ENCODE measurements at places on chromosomes 12 and 14.

DNA sequence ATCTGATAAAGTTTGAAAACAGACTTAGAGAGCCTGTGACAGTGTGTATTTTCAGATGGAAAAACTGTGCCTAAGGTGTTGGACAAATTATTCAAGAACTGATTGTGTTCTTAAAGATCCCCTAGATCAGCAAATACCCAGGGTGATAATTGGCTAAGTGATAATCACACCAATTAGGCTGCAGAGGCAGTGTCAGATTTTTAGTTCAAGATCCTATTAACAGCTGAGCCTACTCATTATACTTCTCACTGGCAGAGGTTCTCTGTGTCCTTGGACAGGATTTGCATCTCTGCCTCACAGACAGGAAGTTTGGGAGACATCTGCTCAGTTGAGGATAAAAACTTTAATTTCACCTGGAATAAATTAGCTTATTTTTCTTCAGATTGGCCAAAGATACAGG, 4.3 kb upstream of the FGD4 start:
- no peak for DNase-seq

- no peak for DNase-seq
Measured at GRCh38 chr12:98419081-98419794, 96.2 kb upstream of the TMPO start.

- no peak for DNase-seq
Measured at GRCh38 chr12:26680727-26681455, 152.1 kb downstream of the ITPR2 start.

DNA sequence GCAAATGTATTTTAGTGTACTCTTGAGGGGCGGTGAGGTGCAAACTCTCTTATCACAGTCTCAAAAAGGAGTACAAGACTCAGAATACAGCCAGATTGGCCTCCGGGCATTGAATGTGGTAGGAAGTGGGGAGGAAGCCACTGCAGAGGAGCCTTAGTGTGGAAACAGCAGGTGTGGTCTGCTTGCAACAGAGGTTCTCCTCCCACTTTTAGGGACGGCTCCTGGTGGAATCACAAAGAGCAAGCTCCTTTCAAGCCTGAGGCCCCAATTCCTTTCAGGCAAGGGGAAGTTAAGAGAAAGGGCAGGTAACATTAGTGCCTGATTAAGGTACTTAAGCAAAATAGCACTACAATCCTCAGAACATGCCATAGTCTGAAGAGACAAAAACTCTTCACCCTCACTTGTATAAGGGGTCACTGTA, 23.7 kb upstream of the SLC2A3 start:
- DNase-seq, result peak; percentile 77

DNA sequence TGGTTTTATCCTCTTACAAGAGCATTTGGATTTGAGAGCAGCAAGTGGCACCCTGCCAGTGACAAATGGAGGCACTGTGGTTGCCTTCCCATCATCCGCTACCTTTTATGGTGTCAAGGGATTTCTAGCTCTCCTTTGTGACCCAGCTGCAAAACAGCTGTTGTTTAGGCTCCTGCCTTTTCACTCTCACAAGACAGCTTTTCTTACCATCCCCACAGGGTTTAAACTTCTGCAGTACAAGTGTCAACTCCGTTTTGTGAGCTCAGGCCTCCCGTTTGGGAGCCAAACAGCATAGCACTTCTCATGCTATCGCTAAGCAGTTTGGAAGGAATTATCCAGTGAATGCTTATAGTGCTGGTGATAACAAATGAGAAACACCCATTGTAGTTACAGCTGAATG, 331.4 kb downstream of the TMTC2 start:
- no peak for DNase-seq

DNA sequence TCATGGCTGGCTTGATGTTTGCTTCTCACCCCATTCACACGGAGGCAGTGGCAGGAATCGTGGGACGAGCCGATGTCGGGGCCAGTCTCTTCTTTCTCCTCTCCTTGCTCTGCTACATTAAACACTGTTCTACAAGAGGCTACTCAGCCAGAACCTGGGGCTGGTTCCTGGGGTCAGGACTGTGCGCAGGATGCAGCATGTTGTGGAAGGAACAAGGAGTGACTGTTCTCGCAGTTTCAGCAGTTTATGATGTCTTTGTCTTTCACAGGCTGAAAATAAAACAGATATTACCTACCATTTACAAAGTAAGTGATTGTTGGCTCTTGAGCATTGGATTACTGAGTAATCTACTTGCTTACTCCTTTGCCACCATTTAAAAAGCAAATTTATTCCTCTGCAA, 170.6 kb downstream of the TMTC2 start:
- no peak for DNase-seq

DNA sequence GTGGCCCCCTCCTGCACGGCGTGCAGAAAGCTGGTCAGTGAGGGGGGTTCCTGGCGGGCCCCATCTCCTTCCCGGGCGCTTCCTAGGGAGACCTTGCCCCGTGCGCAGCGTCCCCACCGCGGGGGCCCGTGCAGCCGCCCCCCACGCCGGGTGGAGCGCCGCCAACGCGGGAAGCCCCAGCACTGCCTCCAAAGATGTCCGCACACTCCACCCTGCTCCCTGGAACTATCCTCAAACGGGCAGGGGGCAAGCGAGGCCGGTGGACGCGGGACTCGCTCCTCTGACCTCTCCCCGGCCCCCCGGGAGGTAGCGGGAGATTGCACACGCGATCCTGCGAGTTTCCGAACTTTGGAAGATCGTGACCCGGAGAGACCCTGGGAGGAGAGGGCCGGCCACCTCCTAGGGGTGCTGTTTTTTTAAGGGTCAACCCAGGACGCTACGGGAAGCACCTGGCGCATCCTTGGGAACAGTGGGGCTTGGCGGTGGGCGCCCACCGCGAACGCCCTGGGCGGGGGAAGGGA, 1.5 kb upstream of the FZD10 start:
- no peak for DNase-seq

- no peak for DNase-seq
Measured at GRCh38 chr12:109475993-109476806, 900 bp downstream of the KCTD10 start.

DNA sequence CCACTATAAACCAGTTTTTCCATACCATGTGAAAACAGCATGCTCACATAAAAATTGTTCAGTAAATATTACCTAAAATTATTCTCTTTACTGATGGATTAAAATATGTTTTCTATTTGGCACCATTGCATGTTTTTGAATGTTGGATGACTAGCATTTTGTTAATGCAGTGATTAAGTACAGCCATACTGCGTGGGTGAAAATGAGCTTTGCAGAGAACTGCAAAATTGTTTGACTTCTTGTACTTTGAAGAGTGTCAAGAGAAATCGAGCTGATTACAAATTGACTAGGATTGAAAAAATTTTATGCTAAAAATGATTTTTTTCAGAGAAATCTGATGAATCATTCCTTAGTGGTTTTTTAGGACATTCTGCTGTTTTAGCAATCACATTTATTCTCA, 452.9 kb downstream of the RPL10L start:
- DNase-seq, result no peak

DNA sequence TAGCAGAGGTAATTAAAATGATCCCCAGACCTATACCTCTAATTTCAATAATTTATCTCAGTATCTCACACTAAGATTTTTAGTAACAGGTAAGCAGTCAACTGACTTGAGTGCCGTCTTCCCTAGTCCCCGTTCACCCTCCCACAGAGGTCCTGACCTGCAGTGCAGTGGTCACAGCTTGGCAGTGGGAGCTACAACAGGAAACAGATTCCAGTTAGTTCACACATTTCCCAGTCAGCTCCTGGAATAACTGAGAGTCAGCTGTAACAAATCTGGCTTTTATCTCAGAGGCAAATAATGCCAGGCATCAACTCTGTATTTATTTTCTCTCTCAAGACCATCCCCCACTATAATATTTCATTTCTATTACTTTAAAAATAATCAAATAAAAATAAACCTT, 308.2 kb downstream of the ATP23 start:
- DNase-seq, result no peak

DNA sequence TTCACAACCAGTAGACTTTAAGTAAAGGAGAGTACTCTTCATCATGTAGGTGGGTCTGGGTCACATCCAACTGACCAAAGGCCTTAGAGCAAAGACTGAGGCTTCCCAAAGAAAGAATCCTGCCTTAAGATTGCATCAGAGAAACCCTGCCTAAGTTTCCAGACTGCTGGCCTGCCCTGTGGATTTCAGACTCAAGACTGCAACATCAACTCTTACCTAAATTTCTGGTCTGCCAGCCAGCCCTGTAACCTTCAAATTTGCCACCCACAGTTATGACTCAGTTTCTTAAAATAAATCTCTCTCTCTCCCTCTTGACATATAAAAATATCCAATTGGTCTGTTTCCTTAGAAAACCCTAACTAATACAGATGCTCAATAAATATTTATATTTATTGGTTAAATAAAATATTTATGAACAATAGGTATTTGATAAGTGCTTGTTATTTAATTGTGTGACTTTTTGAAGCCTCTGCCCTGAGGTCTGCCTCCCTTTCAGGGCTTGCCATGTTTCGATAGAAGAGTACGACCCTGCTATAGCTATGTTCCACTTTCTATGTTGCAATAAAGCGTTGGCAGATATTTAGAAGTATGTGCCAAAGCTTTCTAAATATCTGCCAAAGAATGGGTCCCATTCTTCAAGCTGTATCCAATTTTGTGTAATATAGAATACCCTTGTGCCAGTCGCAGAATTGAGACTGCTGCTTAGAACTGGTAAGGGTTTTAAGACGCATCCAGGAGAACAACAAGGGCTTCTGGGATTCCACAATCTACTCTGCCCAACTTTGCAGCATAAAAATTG, 65.7 kb downstream of the TMEM30B start:
- DNase-seq, result no peak

- DNase-seq, result no peak
Measured at GRCh38 chr12:56721216-56721615, 3.9 kb downstream of the NACA start.

DNA sequence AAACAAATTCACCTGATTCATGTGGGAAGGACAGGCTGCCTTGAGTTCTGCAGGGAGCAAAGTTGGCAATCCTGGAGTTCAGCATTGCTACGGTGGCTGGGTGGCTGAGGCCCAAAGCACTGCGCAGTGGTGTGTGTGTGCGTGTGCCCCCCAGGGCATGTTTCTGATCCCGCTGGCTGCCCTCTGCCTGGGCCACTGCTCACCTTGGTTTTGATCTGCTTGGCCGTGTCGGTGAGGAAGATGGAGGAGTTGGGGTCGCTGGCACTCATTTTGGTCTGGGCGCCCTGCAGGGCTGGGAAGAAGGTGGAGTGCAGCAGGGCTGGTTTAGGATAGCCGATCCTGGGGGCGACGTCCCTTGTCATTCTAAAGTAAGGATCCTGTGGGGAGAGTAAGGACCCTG, 19.1 kb downstream of the SLC25A47 start:
- no peak for DNase-seq

DNA sequence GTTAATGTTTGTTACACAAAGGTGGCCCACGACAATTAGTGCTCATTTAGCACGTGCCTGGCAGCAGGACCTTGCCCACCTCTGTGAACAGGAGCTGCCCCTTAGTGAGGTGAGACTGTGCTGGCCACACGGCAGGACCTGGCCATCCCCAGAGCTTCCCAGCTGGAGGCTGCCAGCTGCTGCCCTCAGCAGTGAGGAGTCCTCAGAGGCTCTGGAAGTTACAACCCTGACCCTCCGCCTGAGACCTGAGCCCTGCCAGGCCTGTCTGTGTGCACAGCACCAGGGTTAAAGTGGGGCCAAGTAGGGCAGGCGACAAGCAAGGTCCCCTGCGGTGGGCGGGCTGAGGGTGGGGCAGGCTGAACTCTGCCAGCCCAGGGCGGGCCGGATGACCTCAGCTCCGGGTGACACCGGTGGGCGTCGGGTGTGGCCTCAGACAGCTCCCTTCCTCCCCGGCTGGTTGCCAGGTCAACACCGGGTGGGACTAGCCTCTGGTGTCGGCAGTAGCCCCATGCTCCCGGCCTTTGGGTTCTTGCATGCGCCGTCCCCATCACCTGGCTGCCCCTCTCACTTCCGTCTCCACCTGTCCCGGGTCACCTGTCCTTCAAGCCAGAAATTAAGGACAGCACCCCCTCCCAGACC, 9.2 kb upstream of the LBHD2 start:
- no peak for DNase-seq

DNA sequence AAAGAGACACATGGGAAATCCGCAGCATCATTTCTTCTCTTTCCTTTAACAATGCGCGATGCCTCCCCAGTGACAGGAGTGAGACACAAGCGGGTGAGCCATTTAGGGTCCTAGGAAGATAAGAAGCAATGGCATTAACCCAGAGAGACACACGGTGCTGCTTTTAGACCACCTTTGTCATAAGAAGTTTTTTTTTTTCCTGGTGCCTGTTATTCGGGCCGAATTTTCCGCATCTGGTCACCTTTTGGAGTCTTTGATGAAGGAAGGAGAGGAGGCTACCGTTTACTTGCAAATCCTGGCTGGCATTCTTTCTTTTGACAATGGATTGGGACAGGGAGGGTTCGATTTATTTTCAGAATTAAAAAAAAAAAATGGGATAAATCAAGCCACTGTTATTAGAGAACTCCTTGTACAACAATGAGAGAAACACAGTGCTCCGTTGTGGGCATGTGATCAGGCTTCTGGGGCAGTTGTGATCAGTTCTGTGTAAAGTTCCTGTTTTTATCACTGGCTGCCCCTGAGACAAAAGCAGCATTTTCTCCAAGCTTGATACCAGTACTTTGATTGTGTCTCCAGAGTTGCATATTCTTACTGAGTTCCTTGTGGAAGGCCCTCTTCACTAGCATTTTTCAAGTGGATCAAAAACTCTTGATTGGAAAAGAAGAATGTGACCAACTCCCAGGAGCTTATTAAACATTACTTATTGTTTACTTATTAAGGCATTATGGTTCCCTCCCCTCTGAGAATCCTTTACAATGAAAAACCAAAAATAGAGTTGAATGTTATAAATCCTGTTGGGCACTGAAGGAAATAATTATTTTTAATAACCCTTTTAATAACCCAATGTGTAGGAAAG, 1.1 kb downstream of the DIP2B start:
- DNase-seq, result no peak

GRCh38 chr12:4214877-4215228, 58.7 kb upstream of the CCND2 start:
- no peak for DNase-seq

- no peak for DNase-seq
Measured at GRCh38 chr12:98308141-98308540, 207.2 kb upstream of the TMPO start.

DNA sequence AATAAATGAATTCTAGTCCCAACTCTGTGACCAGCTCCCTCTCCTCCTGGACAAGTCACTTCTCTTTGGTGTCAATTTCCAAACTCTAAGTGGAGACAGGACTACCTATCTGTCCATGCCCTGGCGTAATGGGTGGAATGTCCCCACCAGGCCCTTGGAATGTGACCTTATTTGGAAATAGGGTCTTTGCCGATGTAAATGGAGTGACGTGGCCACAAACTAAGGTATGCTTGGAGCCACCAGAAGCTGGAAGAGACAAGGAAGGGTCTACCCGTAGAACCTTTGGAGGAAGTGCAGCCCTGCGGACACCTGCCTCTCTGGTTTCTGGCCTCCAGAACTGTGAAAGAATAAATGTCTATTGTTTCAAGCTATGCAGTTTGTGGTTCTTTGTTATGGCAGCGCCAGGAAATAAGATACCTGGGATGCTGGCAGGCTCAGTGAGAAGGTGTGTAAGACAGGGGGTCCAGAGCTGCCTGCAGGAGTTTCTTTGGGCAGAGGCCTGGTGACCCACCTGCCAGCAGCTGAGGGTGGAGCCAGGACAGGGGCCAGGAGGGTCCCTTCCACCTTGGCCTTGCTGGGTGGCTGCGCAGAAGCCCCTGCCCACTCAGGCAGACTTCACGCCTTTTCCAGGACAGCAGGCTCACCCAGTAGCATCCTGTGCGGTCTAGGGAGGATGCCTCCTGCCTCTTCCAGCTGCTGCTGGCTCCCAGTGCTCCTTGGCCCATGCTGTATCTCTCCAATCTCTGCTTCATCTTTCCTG, 45.8 kb downstream of the ARL6IP4 start:
- no peak for DNase-seq

- DNase-seq, result no peak
Measured at GRCh38 chr12:38890102-38890855, 15.1 kb downstream of the CPNE8 start.

Data from MM.1S (cell line).